ENCODE measurements at places on chromosomes 5 and 9.

- DNase-seq: no peak
These were observed 30.8 kb downstream of the SH3PXD2B start for GRCh38 chr5:172423379-172424110.

DNA sequence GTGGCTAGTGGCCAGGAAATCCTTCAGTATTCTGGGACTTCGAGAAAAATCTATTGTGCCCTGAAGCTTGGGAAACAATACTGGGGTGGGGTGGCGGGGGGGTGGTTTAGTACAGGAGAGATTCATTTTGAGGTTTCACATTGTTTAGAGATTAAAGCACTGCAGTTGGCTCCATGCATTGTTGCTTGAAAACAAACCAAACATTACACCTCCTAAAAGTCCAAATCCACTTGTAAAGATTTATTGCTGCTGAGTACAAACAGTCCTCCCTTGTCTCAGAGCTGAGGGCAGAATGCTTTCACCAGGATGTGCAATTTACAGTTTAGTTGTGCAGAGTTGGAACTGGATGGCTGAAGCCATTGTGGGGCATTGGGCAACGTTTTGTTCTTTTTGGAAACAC, 49.4 kb downstream of the GGTA1 start:
- DNase-seq: no peak

- DNase-seq: no peak
These were observed 76.8 kb downstream of the FCHO2 start for GRCh38 chr5:73032635-73033034.

DNA sequence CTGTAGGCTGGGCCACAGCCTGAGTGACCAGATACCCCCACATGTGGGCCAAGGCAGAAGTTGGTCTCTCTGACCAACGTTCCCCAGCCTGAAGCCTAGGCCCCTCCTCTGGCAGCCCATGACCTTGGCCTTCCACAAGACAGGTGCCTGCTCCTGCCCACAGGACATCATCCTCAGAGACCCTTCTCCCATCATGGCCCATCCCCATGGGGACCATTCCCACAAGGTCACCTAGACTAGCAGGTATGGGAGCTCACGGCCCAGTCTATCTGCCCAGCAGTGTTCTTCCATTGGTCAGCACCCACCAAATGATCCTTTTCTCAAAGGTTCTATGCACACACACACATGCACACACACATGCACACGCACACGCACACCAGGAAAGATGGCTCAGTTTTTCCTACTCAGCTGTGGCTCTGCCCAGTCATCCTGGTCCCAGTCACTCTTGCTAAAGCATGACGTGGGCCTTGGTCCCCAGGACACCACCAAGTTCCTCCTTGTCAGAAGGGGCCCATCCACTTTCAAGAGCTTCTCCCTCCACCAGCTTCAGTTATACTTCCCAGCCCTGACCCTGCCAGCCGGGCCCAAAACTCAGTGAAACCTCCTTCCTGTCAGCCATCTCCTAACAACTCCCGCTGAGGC, 65.4 kb downstream of the PAX5 start:
- no peak for DNase-seq

DNA sequence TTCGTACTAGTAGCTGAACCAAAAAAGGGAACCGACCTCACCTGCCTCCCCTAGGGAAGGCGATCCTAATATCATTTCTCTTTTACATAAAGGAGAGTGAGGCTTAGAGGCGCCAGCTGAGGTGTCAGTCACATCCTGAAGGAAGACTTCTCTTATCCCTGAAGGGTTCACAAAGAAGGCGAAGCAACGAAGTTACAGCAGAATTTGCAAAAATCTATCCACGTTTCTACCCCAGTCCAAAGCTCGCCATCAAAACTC, 598 bp upstream of the KIAA1191 start:
- DNase-seq: no peak

- no peak for DNase-seq
These were observed 1511.1 kb downstream of the EFNA5 start for GRCh38 chr5:106159616-106160015.

DNA sequence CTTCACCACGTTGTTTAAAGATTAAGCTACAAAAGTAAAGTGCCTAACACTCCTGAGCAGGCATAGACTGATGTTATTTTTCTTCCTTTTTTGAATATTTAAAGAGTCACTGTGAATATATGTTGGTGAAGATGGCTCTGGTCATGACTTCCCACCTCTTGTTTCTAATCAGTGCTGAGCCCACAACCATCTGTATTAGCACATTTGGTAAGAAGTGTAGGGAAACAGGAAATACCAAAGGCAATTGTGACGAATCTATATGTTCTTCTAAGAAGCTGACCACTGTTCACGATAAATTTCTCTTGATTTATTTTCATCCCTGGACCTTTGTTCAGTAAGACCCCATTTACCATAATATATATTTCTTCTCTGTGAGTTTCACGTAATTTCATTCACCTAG, 108.3 kb upstream of the PCA3 start:
- no peak for DNase-seq

DNA sequence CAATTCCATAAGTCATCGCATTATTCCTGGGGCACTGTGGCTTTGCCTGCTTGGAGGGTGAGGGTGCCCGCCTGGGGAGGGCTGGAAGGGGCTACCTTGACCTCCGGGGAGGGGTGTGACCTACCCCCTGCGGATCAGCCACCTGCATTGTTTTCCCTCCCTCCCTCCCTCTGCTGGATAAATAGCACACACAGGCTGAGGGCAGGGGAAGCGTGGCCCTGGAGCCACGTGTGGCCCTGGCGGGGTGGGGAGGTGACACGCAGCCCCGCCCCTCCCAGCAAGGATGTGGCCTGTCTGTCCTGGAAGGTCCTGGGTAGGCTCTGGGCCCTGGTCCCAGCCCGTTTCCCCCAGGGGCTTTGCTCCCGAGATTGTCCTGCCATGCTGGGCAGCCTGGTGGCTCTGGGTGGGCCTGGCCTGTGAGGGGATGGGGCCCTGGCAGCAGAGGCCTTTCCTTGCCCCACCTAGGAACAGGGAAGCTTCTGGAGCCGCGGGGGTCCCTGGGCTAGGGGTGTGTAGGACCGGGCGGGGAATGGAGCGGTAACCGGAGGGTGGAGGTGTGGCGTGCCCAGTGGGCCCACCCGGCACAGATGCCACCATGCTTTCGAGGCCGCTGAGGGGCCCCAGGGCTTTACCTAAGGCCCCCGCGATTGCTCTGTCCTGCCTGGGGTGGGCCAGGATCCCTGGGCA, 33.4 kb downstream of the RXRA start:
- no peak for DNase-seq

- DNase-seq: no peak
These were observed 406.7 kb downstream of the MAN2A1 start for GRCh38 chr5:110096419-110096818.

DNA sequence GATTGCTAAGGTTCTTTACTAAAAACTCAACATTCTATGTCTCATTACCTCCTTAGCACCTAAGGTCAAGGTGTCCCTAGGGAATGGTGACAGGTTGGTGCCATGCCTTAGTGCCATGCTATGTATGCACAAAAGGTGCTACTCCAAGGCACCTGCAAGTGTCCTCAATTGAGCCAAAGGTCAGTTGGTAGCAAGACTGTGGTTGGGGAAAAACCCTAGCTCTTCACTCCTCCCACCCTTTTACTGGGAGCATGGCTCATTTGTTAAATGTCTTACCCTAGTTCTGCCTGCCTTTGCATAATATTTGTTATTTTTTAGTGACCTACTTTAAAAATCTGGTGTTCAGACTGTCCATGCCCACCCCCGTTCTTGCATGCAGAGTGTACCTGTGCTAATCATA, 17.0 kb downstream of the ACO1 start:
- no peak for DNase-seq

GRCh38 chr5:116428966-116429365, 145.7 kb downstream of the SEMA6A start:
- DNase-seq: no peak

DNA sequence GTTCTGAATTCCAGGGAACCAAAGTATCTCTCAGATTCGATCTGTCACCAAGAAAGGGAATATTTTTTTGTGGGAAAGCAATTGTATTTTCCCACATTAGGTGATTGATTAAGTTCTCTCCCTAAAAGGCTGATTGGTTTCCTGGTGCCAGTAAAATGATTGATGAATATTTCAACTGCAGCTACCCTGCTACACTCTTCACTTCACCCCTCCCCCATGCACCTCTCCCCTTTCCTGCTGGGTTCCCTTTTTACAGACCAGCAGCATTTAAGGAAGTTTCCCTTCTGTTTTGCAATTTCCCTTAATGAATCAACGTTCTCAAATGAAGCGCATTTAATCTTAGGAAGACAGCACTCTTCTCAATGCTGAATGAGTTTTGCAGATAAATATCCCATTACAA, 13.1 kb downstream of the NR6A1 start:
- DNase-seq: no peak

GRCh38 chr9:86043999-86044398, 55.4 kb downstream of the GOLM1 start:
- no peak for DNase-seq

GRCh38 chr9:81860581-81860980, 67.6 kb upstream of the SPATA31D4 start:
- no peak for DNase-seq

- no peak for DNase-seq
These were observed 35.5 kb upstream of the EMB start for GRCh38 chr5:50476549-50476948.

DNA sequence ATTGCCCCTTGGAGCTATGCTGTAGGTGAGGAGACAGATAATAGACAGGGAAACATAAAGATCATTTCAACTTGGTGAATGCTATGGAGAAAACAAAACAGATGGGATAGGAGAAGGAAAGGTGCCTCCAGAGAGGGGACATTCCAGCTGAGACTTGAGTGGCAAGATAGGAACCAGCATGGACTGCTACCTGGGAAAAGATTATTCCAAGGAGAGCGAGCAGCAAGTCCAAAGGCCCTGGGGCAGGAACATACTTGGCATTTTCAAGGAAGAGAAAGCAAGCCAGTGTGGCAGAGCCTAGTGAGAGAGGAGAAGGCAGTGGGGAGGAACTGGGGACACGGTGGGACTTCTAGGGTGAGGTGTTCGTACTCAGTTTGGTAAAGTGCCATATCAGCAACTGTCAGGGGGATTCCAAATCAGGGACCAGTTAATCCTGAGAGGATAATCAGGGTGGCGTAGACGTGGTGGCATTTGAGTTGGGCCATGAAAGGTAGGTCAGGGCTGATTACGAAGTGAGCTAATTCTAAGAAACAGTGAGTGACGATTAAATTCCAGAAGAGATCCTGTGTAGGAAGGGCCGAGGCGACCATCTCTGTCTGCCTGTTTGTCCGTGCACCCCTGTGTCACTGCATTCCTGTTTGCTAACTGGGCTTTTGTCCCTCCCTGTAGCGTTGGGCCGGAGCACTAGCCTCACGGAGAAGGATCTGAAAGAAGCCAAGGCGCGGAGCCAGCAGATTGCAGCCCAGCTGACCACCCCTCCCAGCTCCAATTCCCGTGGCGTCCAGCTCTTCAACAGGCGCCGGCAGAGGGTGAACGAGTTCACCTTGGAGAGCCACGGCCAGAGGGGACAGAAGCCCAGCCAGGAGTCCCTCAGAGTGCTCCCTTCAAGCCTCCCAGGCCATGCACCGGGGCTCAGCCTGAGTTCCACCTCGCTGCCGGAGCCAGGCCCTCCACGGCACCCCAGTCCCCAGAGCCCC, 7.1 kb downstream of the SYNPO start:
- DNase-seq: no peak

DNA sequence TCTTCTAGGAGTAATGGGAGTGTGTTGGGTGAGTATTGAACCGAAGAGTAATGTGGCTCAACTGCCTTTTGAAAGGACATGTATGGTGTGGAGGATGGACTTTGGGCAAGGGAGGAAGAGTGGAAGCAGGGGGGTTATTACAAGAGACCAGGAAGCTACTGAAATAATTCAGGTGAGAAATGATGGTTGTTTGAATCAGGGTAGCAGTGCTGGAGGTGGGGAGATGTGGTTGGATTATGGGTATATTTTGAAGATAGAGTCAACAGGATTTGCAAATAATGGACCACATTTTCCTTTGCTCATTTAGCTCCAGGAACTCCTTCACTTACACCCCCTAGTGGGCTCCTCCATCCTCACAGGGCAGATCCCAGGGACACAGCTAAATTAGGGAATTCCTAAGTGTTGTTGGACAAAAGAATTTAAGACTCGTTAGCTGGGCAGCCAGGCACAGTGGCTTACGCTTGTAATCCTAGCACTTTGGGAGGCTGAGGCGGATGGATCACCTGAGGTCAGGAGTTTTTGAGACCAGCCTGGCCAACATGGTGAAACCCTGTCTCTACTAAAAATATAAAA, 1.2 kb upstream of the SLC4A9 start:
- DNase-seq: no peak

GRCh38 chr5:1913578-1913977, 30.9 kb upstream of the IRX4 start:
- DNase-seq: no peak

DNA sequence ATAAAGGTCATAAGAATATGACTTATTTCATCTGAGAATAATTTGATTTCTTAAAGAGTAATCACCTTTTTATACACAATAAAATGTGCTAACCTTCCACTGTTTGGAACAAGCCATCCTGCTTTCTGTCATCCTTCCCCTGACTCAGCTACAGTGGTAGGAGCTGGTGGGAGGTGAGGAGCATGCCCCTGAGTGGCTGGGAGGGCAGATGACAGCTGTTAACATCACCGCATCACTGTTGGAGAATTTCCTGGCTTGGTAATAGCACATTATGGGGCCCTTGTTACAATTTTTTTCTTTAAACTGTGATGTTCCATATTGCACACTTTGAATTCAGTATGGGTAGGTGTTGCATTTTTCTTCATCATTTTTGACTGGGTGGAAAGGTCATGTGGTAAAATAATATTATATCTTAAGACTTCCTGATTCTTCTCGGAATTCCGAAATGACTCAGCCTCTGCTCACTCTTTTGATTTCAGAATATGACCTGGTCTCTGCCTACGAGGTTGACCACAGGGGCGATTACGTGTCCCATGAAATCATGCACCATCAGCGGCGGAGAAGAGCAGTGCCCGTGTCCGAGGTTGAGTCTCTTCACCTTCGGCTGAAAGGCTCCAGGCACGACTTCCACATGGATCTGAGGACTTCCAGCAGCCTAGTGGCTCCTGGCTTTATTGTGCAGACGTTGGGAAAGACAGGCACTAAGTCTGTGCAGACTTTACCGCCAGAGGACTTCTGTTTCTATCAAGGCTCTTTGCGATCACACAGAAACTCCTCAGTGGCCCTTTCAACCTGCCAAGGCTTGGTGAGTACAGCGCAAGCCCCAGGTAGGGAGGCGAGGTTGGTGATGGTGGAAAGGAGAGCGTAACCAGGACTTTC, 5.8 kb downstream of the ADAMTS16 start:
- DNase-seq: no peak

DNA sequence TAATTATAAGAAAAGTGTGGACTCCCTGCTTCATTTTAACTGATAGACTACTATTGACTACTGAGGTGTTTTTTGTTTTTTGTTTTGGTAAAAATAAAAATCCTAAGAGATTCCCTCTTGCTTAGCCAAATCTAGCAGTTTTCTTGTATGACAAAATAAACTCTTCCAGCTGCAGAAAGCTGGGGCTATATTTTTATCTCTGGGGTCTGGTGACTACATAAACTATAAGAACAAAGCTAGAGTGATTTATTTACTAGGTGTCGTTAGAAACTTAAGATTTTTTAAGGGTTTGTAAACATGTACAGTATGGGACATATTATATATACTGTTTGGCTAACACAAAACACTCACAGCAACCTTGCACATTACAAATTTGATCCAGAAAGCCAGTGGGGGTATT, 467.4 kb upstream of the MPDZ start:
- no peak for DNase-seq

GRCh38 chr9:33291031-33291397, 698 bp downstream of the NFX1 start:
- no peak for DNase-seq
